ENCODE measurements at places on chromosomes 1 and 21. TPM values are rescaled to one million over a fixed set of nuclear protein-coding genes. Genes with fewer than 3 reads are reported as not detected.

NEGR1 gene
- polyA plus RNA-seq: 1.0 TPM

CLCA2 gene
- polyA plus RNA-seq: 0.34 TPM

SLC6A17 gene
- polyA plus RNA-seq: 0.36 TPM

BRDT gene
- not detected for polyA plus RNA-seq

RIPK4 gene
- polyA plus RNA-seq: 28.1 TPM

LCE3E gene
- polyA plus RNA-seq: not detected

- no peak for DNase-seq
Observed at GRCh38 chr1:75838079-75838478, 41.4 kb downstream of the MSH4 start.

DNA sequence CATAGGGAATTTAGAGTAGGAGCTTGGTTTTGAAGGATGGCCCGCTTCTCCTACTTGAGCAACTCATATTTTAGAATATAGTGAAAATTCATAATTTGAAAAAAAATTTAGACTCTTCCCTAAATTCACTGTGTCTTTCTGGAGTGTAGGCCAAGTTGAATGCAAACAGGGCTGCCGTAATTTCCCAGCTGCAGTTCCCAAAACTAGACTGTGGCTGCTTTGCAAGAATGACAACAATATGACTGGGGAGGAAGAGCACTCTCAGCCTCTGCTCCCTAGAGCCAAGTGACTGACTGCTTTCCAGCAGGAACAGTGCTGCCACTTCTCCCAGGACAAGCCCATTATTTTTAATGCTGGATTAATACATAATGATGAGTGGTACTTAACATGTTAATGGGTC lies 209.0 kb downstream of the RHOU start:
- DNase-seq: no peak

GRCh38 chr1:41980827-41981653 lies 62.3 kb upstream of the HIVEP3 start:
- no peak for DNase-seq

DNA sequence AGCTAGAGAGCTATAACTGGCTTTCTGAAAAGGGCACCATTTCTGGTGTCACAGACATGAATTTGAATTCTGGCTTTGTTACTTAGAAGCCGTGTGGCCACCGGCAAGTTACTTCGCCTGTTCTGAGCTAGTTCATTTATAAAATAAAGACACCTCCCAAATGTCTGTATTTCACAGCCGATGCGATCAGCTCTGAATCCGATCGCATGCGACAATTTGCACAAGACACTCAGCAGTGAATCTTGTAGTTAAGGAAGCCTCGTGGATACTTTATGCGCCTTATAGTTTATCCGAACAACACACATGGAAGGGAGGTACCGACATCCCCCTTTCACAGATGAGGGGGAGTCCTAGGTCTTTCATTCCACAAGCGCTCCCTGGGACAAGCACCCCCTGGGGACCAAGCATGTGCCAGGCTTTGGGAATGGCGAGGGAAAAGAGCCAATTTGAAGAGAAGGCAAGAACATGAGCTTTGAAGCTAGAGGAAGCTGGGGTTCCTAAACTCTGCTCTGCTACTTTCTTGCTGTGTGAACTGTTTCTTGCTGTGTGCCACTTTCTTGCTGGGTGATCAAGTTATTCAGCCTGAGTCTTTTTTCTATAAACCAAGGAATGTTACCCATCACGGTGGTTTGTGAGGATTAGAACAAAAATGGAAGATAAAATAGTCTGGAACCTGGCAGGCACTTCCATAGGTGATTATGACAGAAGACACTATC lies 3.9 kb downstream of the ID3 start:
- no peak for DNase-seq

GRCh38 chr1:168732736-168733135 lies 3.7 kb upstream of the DPT start:
- DNase-seq: no peak

DNA sequence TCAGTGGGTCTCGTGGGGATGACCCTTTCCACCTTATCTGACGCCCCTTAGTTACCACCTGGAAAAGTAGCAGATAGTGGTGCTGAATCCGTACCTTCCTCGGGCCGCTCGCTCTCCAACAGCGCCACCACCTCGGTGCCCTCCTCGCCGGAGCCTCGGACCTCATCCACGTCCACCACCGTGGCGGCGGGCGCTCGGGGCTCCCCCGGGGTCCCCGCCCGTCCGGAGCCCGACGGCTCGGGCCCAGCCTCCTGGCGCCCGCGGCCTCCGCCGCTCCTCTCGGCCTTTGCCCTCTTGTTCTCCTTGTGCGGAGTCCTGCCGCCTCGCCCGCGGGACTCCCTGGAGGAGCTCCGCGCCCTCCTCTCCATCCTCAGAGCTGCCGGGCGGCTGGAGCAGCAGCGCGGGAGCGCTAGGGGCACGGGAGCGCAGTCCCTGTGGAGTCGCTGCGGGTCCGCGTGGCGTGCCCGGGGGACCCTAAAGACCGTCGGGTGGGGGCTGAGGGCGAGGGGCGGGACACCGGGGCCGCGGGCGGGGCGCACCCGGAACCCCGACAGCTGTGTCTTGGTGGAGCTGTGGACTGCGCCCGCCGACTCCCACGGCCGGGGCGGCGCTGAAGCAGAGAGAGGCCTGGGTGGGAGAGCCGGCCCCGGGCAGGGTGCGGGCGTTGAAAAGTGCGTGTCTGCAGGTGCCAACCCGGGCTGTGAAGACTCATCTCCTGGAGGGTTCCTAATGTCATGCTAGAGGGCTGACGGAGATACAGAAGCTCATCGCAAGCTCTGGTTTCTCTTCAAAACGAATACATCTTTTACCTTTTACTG lies at the start of gene NPHS2:
NPHS2 (minus strand) TSS at position 452 of the 818 bp plus-strand sequence; CDS start at position 368, 84 bp downstream.
- DNase-seq: no peak

GRCh38 chr21:33080376-33080775 lies 10.4 kb downstream of the OLIG1 start:
- DNase-seq: no peak

DNA sequence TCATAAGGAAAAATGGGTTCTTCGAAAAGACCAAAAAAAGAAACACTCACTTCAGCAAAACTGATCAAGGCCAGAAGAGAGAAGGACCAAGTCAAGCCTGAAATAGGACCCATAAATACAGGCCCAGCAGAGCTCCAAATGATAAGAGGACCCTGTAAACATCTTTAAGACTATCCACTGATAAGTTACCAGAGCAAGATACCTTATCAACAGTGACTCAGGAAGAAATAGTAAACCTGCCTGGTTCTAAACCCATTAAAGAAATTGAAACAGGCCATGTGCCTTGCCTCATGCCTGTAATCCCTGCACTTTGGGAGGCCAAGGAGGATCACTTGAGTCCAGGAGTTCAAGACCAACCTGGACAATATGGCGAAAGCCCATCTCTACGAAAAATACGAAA lies 81.8 kb upstream of the ERRFI1 start:
- DNase-seq: no peak

Data from hepatocyte (in vitro differentiated cells).